ENCODE measurements at places on chromosomes 7 and 10. TPM values are rescaled to one million over a fixed set of nuclear protein-coding genes. Genes with fewer than 3 reads are reported as not detected.
A peak's percentile ranks its signal among the peaks of the same experiment; 100 is the strongest.

GRCh38 chr10:89085153-89085552 is 94.6 kb downstream of the FAS start:
- DNase-seq: no peak

DNA sequence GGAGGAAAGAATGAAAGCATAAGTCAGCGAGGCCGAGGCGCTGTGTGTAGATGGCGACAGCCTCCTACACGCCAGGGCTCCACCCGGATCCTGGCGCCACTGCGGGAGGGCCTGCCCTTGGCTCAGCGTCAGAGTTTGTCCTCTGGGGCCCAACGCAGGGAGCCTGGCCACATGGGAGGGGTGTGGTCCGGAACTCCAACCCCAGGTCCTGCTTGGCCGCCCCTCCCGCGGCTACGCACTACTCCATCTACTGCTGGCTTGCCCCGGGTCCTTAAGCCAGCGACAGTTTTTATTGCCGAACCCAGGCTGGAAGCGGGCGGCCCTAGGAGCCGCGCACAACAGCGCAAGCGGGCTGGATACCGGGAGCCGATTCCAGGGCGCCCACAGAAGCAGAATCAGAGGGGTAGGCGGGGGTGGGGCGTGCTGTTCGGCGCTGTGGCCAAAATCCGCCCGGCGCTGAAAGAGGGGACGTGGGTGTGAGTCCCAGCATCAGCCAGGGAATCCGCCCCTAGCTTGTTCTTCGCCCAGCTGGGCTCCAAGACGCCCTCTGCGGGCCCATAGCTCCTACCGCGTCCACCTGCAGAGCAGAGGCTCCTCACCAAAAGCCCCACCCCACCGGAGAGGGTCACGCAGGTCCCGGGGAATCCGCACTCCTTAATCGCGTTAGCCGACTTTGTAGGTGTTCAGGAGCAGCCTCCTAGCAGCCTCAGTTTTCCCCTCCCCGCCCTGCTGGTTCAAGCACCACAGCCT is 4.5 kb downstream of the KAZALD1 start:
- peak; percentile 69 for DNase-seq

GRCh38 chr7:123120286-123120685 is 79.5 kb downstream of the SLC13A1 start:
- DNase-seq: no peak

Gene PRLHR
- total RNA-seq: not detected

DNA sequence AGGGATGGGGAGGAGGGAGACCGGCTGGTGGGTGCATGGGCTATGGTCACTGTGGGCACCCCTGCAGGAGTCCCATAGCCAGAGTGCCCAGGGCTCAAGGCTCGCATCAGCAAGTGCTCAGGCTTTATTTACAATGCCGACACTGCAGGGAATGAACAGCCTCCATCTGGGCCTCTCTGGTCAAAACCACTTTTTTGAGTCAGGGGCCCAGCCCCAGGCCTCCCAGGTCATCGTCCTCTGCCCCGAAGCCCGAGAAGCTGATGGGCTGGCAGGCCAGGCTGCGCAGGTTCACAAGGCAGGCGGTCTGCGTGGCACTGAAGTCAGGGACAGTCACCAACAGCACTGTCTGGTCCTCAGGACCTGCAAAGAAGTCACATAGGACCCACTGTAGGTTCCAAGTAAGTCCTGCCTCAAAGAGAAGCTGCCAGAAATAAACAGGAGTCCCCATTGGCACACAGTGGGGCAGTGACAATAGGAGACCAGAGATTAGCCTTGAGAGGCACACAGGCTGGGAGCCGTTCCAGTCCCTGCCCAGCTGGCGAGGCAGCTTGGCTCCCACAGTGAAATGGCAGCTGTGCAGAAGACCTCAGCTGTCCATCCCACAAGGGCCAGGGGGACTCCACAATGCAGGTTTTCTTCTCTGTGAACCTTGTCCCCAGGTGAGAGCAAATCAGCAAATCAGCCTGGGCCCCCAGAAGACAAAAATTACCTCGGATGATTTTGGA is 8.6 kb downstream of the POLD2 start:
- DNase-seq: no peak

Gene PYROXD2
- total RNA-seq: 7.5 TPM

Gene HYAL4
- total RNA-seq: not detected

GRCh38 chr7:138066954-138067394 is 9.3 kb upstream of the AKR1D1 start:
- no peak for DNase-seq

DNA sequence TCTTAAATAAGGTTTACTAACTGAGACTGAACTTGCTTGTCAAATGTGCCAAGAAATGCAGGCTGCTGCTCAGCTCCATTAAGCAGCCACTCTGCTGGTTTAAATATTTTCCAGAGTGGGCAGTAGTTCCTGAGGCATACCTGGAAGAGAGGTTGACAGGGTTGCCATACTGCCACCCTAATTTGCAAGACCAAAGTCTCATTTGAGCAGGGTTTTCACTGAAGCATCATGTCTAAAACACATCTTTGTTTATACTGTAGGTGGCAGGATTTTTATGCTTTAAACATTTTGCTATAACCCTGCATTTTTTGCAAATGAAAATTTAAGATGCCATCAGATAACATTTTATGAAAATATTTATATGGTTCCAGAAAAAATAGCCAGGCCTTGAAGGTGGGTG is 618.0 kb upstream of the LRRTM3 start:
- no peak for DNase-seq

Gene PSD
- 2.8 TPM for total RNA-seq

DNA sequence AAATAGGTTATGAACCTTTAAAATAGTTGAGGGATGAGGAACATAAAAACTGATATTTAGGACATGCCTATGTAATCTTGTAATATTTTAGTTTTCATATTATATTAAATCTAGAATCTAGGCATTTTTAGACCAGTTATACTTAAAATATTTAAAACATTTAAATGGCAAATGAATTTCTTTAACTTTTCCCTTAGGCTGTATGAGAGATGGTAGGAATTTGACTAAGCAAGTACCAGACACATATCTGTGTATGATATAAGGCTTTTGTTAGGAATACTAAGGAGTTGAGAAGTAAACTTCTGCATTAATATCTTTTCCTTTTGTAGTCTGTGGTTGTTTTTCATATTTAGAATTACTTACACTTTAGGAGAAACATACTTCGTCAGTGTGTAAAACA is 25.1 kb downstream of the SEPTIN7 start:
- DNase-seq: no peak

GRCh38 chr7:155531681-155532080 is 14.7 kb downstream of the CNPY1 start:
- no peak for DNase-seq

Gene AP5Z1
- 57.5 TPM for total RNA-seq

GRCh38 chr10:100960251-100960650 is 9.1 kb upstream of the SEMA4G start:
- DNase-seq: no peak

- no peak for DNase-seq
Observed at GRCh38 chr10:82618007-82618406, 743.0 kb downstream of the NRG3 start.

Gene TLL2
- total RNA-seq: not detected

GRCh38 chr7:82704121-82704520 is 260.5 kb upstream of the CACNA2D1 start:
- no peak for DNase-seq

Gene EPHB6
- total RNA-seq: 5.1 TPM

DNA sequence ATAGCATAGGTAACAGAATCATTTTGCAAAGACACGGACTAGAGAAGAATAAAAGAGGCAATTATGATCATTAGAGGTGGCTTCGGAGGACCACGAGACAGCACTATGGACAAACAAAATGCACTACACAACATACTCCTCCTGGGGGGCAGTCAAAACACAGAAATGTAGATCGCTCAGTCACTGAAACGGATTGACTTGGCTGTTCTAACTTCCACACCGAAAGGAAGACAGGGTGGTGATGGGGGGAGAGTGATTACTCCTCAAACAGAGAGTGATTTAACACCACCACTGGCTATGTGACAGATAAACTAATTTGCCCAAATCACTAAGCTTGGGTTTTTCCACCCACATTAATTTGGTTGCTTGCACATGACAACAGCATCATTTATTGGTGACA is 14.1 kb upstream of the PPA1 start:
- DNase-seq: no peak

DNA sequence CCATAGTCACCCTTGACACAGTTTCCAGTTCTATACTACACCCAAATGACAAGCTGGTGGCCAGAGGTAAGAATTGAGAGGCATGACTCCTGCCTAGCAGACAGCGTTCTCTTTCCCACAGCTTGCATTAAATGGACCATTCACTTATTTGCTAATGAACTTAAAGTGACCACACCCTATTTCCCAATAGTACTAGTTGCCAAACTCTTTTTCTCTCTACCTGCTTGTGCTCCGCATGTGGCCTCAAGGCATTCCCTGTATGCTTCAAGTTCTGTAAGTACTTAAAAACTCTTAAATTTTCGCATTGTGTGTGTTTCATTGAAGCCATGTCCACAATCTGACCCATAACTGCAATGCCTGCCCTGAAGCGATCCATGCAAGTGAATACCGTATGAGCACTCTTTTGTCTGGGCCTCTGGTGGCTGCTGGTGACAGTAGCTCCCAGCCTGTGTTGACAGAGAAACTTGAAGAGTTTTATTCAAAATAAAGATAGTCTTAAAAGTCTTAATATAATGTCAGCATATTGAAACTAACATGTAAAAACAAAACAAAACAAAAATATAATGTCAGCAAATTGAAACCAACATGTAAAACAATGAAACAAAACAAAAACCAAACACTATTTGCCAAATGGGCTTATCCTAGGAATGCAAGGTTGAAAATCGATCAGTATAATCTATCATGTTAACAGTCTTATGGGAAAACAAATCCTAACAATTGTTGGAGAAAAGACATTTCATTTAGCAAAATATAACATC is 73.6 kb downstream of the CCSER2 start:
- no peak for DNase-seq

GRCh38 chr10:119283387-119283786 is 76.0 kb downstream of the GRK5 start:
- no peak for DNase-seq

DNA sequence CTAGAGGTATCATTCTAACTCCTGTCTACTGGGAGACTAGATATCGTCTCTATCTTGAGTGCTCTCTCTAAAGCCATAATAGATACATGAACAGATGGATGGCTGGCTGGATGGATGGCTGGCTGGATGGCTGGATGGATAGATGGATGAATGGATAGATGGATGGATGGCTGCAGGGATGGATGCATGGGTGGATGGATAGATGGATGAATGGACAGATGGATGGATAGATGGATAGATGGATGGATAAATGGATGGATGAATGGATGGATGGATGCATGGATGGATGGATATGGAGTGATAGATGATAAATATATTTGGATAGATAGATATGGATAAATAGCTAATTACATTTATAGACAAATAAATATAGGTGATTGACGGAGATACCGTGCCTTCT is 191.2 kb upstream of the KLF6 start:
- no peak for DNase-seq

Gene PPP1R9A
- 0.07 TPM for total RNA-seq

GRCh38 chr10:94358480-94358879 is 4.3 kb downstream of the NOC3L start:
- no peak for DNase-seq

- DNase-seq: no peak
Observed at GRCh38 chr10:99457813-99458212, 27.4 kb upstream of the GOT1 start.

DNA sequence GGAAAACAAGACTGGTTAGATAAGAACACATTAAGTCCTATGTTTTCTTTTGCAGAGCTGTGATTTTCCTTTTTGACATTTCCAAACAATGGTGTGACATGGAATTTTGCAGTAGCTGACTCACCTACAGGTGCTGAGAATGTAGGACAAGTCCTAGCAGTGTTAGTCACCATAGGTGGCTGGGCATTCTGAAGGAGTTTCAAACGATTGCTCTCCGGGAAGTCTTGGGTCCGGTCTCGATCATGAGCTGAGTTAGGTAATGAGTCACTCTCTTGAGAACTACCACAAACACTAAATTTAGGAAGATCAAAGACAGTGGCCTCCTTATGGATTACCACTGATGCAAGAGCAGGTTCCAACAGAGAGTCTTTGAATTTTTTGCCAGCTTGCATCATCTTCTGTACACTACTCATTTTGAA is 3.6 kb downstream of the FIGNL1 start:
- peak; percentile 51 for DNase-seq

Gene SYT15B
- 0.26 TPM for total RNA-seq

GRCh38 chr7:75596727-75597614 is 104.9 kb downstream of the SPDYE5 start:
- DNase-seq: peak; percentile 64

Gene ACBD5
- 24.2 TPM for total RNA-seq

DNA sequence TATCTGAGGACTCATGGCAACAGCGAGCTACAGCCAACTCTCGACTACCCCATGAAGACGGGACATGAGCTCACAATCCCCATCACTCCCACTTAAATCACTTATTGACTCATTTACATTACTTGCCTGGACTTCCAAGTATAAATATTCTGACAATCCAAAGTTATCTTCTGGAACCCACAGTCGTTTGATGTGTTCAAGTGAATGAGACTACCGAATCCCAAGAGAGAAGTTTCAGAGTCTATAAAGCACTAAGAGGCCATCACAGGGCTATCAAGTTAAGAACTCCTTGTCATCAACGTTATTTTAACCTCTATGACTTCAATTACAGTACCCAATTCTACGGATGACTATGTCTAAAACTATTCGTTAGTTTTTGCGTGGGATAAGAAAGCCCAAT is 11.5 kb upstream of the ANAPC16 start:
- DNase-seq: no peak

DNA sequence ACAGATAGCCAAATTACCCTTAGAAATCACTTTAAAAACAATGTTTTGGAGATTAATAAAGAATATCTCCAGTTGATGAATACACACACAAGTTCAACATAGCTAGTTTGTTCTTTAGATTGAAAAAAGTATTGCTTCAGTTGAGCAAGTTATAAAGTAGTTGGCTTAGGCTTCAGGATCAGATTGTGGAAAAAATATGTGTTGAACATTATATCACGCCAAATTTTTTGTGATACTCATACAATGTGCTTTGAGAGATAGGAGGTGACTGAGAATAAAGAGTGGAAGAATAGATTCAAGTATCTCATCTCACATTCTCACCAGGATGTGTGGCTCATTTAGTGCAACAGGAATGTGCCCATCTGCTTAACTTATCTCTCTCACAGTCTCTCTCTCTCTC is 553.3 kb downstream of the HTR7 start:
- DNase-seq: no peak

- no peak for DNase-seq
Observed at GRCh38 chr10:62844280-62845011, 28.3 kb upstream of the EGR2 start.

- no peak for DNase-seq
Observed at GRCh38 chr10:70592746-70593512, 9.6 kb downstream of the PRF1 start.

All from activated CD8-positive, alpha-beta memory T cell treated with anti-CD3 and anti-CD28 coated beads, Interleukin-2, amount 10 ng/mL, durations not matched to agents 7 days and 5 days (primary cell).